Natural killer cell (primary cell): ENCODE measurements at places on chromosomes 12 and 14. TPM values are rescaled to one million over a fixed set of nuclear protein-coding genes. Genes with fewer than 3 reads are reported as not detected.

MYF6 gene
- total RNA-seq, result not detected

ADAMTS20 gene
- not detected for total RNA-seq

CTSG gene
- not detected for total RNA-seq

NAV3 gene
- not detected for total RNA-seq

MMP14 gene
- total RNA-seq, result 1.2 TPM

KCNH3 gene
- total RNA-seq, result 1.7 TPM

GPR84 gene
- 4.9 TPM for total RNA-seq

GALNT9 gene
- not detected for total RNA-seq

ART4 gene
- total RNA-seq, result not detected

RNF212B gene
- not detected for total RNA-seq

APOF gene
- total RNA-seq, result not detected

ATF7 gene
- total RNA-seq, result 42.3 TPM

KRT71 gene
- not detected for total RNA-seq

MGAT4C gene
- not detected for total RNA-seq

ANKRD33 gene
- not detected for total RNA-seq

EFS gene
- not detected for total RNA-seq

PMCH gene
- not detected for total RNA-seq

FAIM2 gene
- total RNA-seq, result not detected

ASB2 gene
- total RNA-seq, result 7.2 TPM

OR6C2 gene
- not detected for total RNA-seq

SLC25A29 gene
- 69.3 TPM for total RNA-seq

MIPOL1 gene
- total RNA-seq, result not detected

KRT3 gene
- total RNA-seq, result not detected

KITLG gene
- not detected for total RNA-seq

DDIT3 gene
- 117 TPM for total RNA-seq

JPH4 gene
- total RNA-seq, result not detected

BDKRB2 gene
- not detected for total RNA-seq
